ENCODE measurements at places on chromosomes 16 and 17.

- no peak for DNase-seq
These were observed 14.4 kb downstream of the CARHSP1 start for GRCh38 chr16:8854298-8854948.

DNA sequence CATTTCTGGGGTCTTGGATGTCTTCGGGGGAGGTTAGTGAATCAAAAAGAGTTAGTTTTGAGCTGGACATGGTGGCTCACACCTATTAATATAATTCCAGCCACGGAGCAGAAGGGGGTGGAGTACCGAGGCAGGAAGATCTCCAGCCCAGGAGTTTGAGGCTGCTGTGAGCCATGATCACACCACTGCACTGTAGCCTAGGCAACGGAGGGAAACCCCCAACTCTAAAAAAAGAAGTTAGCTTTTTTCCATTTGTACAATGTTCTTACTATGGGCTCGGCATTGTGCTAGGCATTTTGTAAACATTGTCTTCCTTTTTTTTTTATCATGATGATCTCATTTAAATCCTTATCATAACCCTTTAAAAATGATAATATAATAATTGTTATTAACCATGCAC lies 8.3 kb upstream of the SNF8 start:
- DNase-seq, result no peak

DNA sequence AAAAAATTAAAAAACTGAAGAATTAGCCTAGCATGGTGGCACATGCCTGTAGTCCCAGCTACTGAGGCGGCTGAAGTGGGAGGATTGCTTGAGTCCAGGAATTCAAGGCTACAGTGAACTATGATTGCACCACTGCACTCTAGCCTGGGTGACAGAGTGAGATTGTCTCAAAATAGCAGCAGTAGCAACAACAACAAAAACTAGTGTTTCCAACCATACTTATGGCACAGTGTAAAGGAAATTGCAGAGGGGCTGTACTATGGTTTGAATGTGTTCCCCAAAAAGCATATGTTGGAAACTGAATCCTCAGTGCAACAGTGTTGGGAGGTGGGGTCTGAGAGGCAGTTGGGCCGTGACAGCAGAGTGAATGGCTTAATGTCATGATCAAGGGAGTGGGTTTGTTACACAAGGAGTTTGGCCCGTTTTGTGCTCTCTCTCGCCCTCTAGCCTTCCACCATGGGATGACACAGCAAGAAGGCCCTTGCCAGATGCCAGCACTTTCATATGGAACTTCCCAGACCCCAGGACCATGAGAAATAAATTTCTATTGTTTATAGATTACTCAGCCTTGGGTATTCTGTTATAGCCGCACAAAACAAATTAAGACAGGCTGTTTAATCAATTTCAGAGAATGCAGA lies 70.0 kb downstream of the PGS1 start:
- no peak for DNase-seq

- DNase-seq, result no peak
These were observed 233.1 kb downstream of the CBLN1 start for GRCh38 chr16:49048557-49048956.

DNA sequence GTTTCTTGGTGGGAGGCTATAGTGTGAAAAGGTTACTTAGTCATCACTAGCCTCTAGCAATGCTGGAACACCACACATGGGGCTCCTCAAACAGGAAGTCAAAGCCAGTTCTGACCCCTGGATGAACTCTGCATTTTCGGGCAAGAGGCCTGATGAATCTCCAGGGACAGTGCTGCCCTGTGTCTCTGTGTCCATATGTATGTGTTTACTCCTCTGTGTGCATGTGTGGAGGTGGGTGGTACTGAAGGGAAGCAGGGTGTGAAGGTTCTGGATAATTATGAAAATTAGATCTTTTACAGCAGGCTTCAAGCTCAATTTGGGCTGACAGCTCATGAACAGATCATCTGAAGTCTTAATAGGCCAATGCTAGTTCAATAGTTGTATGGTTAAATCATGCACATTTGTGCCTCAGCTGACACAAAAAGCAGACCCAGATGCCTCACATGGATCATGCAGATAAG lies 133.6 kb downstream of the SNX11 start:
- peak; percentile 16 for DNase-seq

GRCh38 chr17:60664022-60664421 lies 13.6 kb upstream of the BCAS3 start:
- DNase-seq, result no peak

DNA sequence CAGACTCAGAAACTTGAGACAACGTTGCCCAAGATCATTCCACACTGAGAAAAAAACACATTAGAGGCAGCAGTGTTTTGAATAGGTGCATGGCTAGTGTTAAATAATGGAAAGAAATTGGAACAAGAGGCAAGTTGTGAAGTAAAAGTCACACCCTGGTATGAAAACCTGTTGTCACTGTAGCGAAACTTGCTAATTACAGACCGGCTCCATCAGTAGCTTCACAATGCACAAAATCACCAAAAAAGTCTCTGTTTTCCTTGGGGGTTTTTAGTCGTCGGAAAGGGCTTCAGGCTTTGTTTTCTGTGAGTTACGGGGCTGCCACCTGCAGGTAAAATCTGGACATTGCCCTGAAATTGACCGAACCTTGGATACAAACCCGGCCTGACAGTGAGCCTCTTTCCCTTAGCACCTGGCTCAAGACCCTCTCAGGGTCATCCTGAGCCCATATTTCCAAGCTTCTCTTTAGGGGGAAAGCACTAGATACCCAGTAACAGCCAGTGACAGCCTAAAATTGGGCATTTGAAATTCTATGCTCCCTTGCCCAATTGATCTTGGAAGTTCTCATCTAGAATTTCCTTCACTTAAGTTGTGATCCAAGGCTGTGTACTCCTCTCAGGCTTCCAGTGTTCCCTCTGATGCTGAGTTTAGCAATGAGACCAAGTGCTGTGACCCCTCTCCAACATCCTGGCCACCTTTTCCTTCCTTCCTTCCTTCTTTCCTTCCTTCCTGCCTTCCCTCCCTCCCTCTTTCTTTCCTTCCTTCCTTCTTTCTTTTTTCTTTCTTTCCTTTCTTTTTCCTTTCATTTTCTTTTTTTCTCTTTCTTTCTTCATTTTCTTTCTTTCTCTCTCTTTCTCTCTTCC lies 7.2 kb upstream of the GRB2 start:
- peak; percentile 83 for DNase-seq

DNA sequence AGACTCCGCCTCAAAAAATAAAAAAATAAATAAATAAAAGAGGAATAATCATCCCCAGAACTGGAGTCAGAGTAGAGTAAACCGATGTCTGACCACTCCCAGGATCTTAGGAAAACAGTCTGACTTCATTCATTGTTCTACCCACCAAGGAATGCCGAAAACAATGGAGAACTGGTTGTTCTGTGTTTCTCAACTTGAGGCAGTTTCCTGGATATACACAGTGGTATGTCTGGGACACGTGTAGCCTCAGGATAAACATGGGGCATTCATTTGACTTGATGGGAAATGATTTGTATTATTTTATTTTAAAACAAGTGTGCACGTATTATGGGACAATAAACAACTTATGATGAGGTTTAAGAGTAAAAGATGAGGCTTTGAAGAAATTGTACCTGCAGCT lies 32.8 kb upstream of the PAFAH1B1 start:
- DNase-seq, result no peak

DNA sequence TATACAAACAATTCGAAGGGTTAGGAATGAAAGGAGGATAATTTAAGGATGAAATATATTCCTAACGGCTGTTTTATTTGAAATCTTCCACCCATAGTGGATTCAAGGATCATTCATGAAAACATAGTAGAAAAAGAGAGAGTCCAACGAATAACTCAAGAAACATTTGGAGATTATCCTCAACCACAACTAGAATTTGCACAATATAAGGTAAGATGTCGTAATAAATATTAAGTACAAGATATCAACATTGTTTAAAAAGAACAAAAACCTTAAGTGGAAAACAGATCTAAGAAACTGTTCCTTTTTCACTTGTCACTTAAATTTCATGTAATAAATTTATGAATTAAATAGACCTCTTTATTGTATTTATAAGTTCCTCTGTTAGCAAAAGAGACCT lies 9.2 kb upstream of the ATMIN start:
- no peak for DNase-seq

GRCh38 chr17:65587534-65588180 lies 26.2 kb upstream of the AXIN2 start:
- DNase-seq, result no peak

DNA sequence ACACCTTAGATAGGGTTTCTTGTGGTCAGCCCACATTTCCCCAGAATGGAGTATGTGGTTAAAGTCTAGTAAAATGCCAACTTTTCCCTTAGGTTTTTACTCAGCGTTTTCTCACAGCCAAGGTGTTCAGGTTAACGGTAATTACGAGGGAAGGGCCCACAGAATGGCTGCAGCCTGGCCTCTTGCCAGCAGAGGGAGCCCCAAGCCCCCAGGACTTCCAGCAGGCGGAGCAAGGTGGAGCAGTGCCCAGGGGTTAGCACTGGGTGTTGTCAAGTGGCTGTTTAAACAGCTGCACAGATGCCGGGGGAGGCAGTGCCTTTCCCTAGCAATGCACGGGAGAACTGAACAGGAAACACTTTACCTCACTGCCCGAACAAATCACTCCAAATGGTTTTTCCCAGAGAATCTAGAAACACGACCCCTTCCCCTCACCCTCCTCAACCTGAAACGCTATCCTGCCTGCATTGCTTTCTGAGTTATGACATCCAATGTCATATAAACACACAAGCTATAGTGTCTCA lies 6.6 kb downstream of the PHB1 start:
- DNase-seq, result peak; percentile 85

DNA sequence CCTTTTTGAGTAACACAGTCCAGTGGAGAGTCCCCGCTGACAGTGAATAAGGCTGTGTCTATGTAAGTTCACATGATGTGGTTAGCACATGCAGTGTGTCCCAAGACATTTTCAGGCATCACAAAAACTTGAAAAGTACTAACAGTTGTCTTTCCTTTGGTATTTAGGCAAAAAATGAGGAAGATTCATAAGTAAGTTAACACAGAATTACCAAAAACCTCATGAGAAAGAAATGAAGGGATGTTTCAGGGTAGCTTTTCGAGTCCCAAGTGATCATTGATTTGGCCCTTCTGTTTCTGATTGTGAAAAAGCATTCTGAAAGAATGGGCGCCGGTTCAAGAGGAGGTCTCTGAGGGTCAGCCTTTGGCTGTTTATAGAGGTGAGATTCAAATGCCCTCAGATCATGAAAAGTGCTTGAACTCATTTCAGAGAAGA lies 529 bp upstream of the ASPA start:
- DNase-seq, result no peak

- DNase-seq, result no peak
These were observed 2.0 kb downstream of the YWHAE start for GRCh38 chr17:1398028-1398427.

GRCh38 chr16:81956213-81956948 lies 54.9 kb downstream of the SDR42E1 start:
- peak; percentile 12 for DNase-seq

DNA sequence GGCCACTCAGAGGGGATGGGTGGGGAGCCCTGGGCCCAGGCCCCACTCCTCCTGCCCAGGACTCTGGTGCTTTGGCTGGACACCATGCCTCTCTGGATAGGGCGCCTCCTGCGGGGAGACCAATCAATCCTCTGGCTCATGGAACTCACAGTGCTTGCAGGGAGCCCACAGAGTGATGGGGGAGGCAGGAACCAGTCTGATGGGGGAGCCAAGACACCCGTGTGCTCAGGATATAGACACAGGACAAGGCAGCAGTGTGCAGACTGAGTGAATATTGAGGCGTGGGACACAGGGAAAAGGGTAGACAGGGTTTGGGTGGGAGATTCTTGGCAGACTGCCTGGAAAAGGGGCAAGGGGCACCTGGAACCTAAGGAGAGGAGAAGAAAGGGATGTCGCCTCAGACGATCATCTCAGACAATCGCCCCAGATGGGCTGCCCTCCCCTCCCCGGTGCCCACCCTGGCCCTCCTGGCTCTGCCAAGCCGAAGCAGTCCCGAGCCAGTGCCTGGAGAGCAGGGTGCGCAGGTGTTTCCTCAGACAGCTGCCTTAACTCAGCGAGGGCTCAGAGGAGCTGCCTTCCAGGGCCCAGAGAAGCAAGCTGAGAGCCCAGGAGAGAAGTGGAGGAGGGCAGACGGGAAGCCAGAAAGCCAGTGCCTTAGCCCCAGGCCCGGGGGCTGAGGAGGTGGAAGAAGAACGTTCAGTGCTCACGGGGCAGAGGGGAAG lies 37.4 kb upstream of the DLX4 start:
- DNase-seq, result no peak

GRCh38 chr17:33126086-33126485 lies 134.4 kb downstream of the SPACA3 start:
- DNase-seq, result no peak

DNA sequence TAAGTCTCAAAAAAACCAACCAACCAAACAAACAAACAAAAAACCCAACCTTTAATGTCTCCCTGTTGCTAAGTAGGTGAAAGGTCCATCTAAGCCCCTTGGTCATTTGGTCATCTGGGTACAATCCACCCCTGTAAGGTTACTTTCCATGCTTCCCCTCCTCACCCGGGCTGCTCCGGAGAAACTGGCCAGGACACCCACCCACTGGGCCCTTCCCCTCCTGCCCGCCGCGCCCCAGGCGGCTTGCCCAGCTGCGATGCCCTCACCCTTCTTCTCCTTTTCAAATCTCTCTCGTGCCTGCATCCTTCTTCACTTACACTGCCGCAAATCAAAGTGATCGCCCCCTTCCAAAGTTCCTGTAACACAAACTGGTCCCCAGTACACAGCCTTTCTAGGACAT lies 2.0 kb downstream of the NTAN1 start:
- DNase-seq, result no peak

- DNase-seq, result no peak
These were observed 10.4 kb downstream of the CDIPT start for GRCh38 chr16:29852654-29853053.

- DNase-seq, result no peak
These were observed 21.1 kb downstream of the KCTD19 start for GRCh38 chr16:67305216-67306071.

- DNase-seq, result no peak
These were observed 1.6 kb upstream of the TBX21 start for GRCh38 chr17:47731396-47731795.

- DNase-seq, result no peak
These were observed 1.7 kb downstream of the GPRC5C start for GRCh38 chr17:74433421-74434121.

- no peak for DNase-seq
These were observed 114.6 kb downstream of the SLC39A11 start for GRCh38 chr17:72977771-72978417.

DNA sequence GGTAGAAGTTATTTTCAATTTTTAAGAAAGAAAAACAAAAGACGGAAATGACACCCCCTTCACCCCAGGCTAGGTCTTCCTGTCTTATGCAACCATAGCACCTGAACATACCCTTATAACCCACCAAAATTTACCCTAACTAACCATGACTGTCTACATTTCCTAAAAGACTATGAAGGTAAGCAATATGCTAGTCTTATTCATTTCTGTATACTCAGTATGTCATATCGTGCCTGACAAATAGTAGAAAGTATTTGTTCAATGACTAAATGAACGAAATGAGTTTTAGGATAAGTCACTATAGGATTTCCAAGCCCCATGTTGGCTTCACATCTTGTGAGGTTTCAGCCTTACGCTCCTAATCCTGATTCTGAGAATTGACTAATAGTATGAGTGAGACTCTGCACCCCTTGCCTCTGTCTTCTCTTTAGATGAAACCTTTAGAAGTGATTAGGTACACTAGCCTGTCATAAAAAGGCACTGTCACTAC lies 6.5 kb downstream of the ADAT1 start:
- DNase-seq, result no peak

GRCh38 chr17:51474764-51475163 lies 214.4 kb downstream of the UTP18 start:
- DNase-seq, result no peak
